ENCODE measurements at places on chromosomes 12 and 14. TPM values are rescaled to one million over a fixed set of nuclear protein-coding genes. Genes with fewer than 3 reads are reported as not detected.
A peak's percentile ranks its signal among the peaks of the same experiment; 100 is the strongest.

Gene CLEC4D
- total RNA-seq, result 0.41 TPM

Gene PPP1R36
- total RNA-seq, result 7.6 TPM

Gene TAS2R14
- total RNA-seq, result 2.6 TPM

Gene RHOJ
- 6.4 TPM for total RNA-seq

Gene RERGL
- total RNA-seq, result 3.1 TPM

Gene CFAP251
- 0.14 TPM for total RNA-seq

Gene KRT72
- total RNA-seq, result not detected

GRCh38 chr14:53814392-53814791 lies 142.2 kb downstream of the BMP4 start:
- DNase-seq, result no peak

- DNase-seq, result peak; percentile 89
These were observed at the start of gene KLHDC1 for GRCh38 chr14:49692811-49693734. Gene KLHDC1 (plus strand): TSS chr14:49693120. CDS start chr14:49693195, 75 bp downstream.

DNA sequence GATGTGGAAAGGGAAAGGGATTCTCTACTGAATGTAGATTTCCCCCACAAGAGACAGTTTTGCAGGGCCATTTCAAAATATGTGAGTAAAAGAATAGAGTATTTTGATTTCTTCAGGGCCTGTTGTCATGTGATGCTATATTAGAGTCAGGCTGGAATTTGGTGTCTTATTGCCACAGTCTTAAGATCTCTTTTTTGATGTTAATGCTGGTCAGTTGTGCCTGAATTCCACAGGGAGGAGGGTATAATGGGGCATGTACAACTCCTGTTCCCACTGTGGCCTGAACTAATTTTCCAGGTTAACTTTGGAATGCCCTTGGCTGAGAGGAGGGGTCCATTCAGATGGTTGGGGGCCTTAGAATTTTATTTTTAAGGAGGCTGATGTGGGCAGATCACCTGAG lies 111.0 kb upstream of the MAX start:
- DNase-seq, result no peak

- no peak for DNase-seq
These were observed 227.8 kb downstream of the ZFP36L1 start for GRCh38 chr14:68564826-68565759.

GRCh38 chr14:24051789-24052655 lies at the start of gene CARMIL3:
Gene CARMIL3 (plus strand): TSS chr14:24052009. CDS start chr14:24052154, 145 bp downstream.
- peak; percentile 81 for DNase-seq

DNA sequence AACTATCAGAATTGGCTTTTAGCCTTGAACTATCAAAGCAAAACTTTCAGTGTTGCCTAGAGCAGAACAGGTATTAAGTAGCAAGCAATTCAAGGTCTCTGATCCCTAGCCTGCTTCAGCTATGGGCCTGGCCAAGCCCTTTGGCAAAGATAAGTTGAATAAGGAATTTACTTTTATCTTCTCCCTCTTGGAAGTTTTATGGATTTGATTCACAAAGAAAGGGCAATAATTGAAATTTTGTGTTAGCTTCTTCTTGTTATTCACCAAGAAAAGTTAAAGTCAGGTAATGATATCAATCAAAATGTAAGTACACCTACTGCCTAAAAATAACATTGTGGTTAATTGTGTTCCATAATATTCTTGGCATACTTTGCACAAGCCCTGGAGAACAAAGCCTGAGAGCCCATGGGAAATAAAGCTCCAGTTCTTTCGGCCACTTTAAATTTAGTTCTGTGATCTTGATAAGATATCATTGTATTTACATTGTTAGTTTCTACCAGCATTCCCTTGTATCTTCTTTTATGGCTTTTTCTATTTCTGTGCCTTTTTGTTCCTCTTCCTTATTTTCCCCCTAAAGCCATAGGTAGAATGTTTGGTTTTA lies 158.0 kb downstream of the RAD51B start:
- DNase-seq, result no peak

- DNase-seq, result peak; percentile 57
These were observed 72.6 kb downstream of the SLC2A13 start for GRCh38 chr12:40033242-40033630.

DNA sequence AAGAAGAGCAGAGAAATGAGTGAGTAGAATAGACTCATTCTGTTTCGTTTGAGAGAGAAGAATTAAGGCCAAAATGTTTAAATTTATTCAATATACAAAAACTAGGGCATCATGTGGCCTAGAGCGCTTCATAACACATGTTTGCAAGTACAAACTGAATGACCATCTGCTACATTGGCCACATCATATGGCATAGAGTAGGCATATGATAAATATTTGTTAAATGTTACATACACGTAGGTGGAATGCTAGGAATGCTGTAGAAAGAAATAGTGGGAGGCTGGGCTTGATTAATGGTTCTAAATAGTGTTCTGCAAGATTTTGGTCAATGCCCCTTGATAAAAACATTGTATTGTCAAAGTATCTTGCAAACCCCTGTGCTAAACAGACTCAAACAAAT lies 10.8 kb downstream of the MGP start:
- no peak for DNase-seq

DNA sequence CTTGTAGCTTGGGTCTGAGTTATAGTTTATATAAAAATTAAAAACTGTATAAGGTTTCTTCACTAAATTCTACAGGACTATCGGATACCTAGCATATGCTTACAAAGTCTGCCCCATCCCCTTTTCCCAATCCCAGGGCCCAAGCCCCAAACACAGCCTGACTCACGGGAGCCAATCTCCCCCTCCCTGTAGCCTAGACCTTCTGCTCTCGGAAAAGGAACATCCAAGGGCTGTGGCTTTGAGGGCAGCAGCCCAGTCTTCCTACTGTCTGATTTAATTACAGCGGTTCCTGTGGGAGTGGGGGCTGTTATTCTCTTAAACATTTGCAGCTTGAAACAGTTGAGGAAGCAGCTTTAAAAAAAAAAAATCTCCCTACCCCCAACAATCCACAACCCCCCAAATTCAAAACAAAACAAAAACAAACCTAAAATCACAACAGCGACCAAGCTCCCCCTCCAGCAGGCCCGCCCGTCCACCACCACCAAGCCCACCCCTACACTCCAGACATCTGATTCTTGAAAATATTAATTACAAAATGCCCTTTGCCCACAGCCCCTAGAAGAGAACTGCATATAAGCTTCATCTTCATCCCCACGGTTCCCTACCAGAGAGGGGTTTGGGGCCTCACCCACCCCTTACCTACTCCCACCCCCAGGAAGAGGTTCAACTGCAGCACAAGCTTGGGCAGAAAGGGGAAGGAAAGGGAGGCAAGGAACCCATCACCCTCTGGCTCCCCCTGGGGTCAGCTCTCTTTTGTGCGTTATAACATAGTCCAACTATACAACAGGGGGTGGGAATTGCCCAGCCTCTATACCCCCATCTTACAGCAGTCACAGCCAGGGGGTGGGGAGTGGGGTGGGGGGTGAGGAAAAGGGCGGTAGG lies 1.1 kb upstream of the PRKAG1 start:
- no peak for DNase-seq

DNA sequence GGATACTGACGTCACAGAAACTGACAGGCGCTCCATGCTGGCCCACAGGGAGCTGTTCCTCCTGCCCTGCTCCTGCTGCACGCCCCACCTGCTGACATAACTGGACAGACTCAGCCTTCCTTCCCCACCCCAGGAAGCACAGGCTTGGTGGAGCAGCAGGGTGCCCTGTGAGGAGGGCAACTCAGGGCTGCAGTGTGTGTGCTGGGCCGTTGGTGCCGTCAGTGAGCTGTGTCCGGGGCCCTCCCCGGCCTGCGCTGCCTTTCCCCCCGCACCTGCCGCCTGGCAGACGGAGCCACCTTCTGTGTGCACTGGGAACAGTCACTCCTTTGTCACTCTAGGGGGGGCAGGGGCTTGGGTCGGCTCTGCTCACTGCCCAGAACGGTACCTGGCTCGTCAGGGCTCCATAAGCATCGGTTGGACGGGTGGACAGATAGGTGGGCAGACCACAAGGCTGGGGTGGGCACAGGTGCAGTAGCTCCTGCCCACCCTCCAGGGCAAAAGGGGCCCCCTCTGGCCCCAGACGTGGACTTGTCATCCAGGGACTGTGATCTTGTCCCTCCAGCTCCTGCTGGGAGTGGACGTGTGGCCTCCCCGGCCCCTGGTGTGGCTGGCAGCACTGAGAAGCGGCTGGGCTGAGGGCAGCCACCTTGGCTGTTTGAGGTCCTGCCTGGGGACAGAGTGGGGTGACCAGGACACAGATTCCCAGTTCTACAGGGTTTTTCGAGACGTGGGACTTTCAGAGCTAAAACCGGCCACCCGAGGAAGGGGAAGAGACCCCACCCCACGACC lies 32.8 kb downstream of the FBRSL1 start:
- DNase-seq, result no peak

DNA sequence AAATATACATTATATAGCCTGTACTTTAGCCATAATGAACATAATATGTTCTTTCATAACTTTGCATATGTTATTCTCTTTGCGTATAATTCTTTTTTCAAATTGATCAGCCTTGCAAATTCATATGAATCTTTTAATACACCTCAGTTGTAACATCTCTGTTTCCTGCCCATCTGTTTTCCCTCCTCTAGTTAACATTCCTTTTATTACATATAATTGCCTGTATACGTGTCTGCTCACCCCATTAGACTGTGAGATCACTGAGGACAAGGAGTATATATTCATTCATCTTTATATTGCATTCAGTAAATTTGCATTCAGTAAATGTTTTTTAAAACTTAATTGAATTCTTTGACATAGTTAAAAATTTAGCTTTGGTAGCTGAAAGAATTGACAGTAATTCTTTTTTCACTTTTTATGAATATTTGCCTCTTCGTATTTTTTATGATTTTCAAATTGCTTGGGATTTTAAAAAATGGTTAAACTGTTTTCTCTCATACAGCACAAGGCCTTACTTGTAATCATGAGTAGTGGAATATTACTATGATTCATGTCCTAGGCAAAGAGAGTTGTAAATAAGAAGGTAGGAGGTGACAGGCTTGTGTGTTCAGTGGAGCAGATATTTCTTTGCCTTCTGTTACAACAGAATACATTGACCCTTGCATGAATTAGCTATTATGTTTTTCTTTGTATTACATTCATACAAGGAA lies 32.8 kb upstream of the KLHL42 start:
- no peak for DNase-seq

DNA sequence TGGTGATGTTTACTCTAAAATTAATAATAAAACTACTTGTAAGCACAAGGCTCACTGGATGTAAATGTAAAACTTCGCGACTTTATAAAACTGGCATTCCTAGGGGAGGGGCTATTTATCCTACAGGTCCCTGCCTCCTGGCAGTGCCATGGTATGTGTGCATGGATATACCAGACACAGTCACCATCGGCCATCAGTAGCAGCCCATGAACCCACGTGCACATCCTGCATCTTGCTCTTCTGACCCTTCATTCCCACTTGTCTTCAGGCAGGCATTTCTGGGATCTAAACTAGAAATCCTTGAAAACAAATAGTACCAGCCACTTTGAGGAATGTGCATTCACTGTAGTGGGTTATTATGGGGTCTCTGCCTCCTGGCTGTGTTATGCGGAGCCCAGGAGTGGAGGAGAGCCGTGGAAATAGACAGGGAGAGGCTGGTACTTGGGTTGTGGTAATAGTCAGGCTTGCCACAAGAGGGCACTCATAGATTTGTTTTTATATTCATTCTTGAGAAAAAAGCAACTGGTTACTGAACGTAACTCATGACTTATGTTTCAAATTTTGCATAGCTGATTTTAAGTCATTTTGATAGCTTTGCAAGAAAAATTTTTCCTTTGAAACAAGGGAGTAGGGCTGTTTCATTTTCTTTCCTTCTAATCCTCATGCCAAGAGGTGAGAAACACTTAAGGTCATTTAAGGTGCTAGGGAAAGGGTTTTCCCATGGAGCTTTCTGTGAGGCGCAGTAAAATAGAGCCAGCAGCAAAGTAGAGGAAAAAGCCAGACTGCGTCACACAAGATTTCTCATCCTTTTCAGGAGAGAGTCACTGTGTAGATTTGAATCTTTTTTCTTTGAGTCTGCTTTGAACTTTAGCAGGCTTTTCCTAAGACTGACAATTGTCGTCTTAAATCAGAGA lies 17.4 kb upstream of the GALNT16 start:
- DNase-seq, result no peak

GRCh38 chr14:88013750-88014349 lies 8.9 kb downstream of the GPR65 start:
- peak; percentile 79 for DNase-seq

DNA sequence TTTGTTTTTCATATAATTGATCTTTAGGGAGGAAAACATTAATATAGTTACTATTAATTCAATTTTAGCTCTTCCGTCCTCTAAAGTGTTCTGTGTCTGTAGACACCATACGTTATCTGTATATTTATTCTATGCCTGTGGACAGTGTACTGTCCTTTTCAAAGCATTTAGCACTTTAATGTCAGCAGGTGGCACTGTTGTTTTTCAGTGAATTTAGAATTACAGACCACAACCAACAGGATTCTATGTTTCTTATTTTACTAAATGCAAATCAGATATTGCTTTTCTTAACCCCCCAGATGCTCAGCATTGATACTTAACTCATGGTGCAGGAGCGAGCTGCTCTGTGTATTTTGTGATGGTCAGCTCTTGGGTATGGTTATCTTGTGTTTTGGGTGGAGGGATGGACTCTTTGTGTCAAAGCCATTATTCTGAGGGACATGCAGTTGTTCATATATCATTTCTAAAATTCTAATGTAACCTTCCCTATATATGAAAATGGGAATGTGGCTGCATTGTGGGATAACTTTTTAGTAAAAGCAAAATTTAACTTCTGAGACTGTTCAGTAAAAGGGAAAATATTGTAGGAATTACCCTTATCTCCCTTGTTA lies 65.2 kb downstream of the PAPOLA start:
- DNase-seq, result no peak

DNA sequence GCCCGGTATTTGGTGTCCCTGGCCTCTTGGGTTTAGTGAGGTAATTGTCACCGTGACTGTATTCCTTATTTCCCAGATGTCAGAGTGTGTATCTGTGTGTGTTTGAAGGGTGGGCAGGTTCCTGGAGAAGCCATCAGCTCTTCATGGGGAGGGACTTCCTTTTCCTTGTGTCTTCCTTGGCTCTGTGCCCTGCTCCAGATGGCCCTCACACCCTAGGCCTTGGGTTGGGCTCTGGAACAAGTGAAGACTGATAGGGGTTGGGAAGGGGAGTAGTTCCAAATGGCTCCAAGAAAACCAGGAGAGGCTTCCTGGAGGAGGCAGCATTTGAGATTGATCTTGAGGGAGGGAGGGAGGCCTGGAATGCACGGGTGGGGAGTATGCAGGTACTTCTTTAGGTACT lies 43.8 kb upstream of the PRIMA1 start:
- DNase-seq, result no peak
